Stimulated activated CD4-positive, alpha-beta T cell treated with anti-CD3 and anti-CD28 coated beads, TNF-alpha, amount 100 ng/mL, for 4 hours (primary cell): ENCODE measurements at places on chromosomes 13 and 19.

DNA sequence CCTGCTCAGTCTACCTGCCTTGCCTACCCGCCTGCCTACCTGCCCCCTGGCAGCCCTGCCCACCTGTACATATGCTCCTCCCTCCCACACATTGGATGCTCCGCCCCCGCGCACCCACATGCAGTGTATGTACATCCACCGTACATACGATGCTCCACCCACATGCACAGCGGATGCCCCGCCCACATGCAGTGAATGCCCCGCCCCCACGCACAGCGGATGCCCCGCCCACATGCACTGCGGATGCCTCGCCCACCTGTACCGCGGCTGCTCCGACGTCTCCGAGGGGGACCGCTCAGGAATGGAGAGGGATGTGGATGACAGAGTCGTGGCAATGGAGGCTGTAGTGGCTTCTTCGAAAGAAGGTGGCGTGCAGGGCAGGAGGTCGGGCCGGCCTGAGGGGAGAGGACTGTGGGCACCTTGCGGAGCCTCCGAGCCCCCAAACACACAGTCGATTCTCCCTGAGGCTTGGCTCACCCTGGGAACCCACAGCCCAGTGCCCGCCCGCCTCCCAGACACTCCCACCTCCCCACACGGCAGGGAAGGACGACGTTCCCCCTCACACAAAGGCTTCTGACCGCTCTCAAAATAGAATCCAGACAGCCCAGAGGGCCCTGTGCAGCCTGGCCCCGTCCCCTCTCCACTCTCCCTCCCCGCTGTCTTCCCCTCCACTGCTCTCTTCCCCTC, 16.5 kb upstream of the CACTIN start:
- peak; percentile 15 for DNase-seq

- DNase-seq = no peak
These were observed 36.1 kb downstream of the ZNF787 start for GRCh38 chr19:56084835-56085536.

DNA sequence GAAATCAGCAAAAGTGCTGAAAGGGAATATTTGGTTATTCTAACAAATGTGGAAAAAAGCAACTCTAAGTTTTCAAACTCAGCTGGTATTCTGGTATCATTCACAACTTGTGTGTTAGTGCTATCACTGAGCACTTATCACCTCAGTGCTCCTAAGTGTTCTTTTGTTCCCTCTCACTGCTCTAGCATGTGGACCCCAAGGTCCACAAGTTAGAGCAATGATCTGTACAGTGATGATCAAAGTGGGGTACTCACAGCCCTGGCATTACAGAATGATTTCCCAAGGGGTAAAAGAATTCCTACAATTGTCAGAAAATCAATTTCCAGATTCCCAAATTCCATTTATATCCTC, 575.0 kb downstream of the DIAPH3 start:
- DNase-seq = no peak

DNA sequence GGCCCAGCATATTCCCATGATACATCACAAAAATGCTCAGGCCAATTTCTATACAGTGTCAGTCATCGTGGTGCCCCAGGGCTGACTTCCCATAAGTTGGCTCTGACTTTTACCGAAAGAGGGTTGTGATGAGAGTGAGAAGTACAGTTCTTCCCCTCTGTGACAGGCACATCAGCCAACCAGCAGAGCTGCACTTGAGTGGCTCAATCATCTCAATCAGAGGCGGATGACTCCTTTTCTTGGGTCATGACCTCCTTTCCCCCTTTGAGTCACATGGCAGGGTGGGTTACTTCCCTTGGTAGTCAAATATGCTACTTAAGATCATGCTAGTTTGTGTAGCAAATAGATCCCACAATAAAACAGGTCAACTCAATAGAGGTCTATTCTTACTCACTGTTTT, 6.9 kb upstream of the AMER2 start:
- DNase-seq = no peak

GRCh38 chr13:32472194-32472621, 44.3 kb upstream of the N4BP2L1 start:
- no peak for DNase-seq

- no peak for DNase-seq
These were observed 13.9 kb downstream of the IGLON5 start for GRCh38 chr19:51325161-51325976.

DNA sequence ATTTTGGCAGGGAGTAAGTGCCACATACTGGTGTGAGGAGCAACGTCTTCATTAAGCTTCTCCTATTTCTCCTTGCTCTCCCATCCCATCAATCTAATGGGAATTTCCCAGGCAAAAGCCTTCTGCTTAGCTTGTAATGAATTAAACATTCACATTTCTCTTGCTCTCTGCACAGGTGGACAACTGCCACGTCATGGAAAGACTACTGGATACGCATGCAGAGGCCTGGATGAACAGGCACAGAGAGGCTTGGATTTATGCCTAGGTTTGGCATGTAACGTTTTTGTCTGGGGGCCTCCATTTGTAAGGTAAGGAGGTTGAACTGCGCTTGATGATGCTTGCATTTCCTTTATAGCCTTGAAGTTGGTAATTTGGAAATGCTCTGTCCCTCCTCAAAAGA, 374.8 kb downstream of the KLF12 start:
- no peak for DNase-seq

DNA sequence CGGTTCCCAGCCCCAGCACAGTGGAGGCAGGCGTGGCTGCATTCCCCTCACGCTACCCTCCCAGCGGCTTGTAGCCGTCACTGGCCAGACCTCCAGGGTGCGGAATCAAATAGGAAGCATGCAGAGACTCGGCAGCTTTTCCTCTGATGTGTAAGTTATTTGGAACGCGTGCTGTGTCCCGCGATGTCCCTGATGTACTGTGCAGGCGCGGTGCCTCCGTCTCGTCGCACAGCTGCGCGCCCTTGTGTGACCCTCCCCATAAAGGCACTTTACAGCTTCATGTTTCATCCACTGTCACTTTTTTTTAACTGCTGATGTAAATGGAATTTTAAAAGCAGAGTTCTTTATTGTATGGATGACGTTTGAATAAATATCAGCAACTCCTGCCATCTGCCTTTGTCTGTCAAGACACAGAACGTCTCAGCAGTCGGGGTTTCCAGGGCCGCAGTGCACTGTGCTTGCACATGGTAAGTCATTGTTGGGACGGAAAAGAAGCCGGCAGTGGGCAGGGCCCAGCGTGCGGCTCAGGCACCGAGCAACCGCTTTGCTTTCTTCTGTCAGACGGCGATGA, 7.3 kb upstream of the F7 start:
- no peak for DNase-seq

GRCh38 chr13:91078093-91078679, 269.3 kb upstream of the MIR17HG start:
- no peak for DNase-seq

GRCh38 chr13:48156466-48156865, 61.6 kb upstream of the MED4 start:
- DNase-seq = peak; percentile 59

DNA sequence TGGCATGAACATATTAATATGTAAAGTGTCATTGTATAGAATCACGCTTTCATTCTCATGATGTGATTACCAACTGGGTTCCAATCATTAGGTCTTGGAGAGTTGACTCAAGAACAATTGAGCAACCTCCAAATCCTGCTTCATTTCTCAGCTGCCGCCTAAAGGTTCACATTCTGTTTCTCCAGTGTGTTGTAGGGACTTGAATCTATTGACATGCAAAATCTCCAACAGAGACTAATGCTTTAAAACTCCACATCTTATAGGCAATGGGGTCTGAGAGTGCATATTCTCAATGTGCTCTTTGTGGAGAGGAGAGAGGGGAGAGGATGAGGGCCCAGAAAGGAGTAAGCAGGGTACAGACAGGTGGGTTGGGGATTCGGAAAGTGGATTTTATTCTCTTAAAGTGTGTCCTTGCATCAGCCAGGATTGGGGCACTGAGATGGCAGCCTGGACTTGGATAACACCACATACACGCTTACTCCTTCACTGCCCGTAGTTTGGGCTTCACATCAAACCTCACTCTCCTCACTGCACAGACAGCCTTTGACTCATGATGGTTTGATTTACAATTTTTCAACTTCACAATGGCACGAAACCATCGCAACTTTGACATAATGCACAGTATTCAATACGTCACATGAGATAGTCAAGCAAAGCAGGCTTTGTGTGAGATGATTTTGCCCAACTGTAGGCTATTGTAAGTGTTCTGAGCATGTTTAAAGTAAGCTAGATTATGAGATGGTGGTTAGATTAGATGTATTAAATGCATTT, 241.3 kb upstream of the IRS2 start:
- no peak for DNase-seq

GRCh38 chr19:3115411-3115810, 20.4 kb upstream of the GNA15 start:
- no peak for DNase-seq

GRCh38 chr19:35459414-35460082, 11.5 kb downstream of the FFAR2 start:
- no peak for DNase-seq

GRCh38 chr19:13806728-13807127, 11.5 kb downstream of the ZSWIM4 start:
- no peak for DNase-seq

DNA sequence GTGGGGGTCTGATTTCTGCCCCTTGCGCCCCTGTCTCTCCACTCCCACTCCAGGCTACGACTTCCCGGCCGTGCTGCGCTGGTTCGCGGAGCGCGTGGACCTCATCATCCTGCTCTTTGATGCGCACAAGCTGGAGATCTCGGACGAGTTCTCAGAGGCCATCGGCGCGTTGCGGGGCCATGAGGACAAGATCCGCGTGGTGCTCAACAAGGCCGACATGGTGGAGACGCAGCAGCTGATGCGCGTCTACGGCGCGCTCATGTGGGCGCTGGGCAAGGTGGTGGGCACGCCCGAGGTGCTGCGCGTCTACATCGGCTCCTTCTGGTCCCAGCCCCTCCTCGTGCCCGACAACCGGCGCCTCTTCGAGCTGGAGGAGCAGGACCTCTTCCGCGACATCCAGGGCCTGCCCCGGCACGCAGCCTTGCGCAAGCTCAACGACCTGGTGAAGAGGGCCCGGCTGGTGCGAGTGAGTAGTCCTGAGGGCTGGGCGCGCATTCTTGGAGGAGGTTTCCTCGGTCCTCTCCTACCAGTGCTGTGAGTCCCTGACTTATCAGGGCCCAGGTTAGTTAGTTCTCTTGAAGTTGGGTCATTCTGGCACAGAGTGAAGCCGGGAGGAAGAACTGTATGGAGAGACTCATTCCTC, 12.7 kb downstream of the EHD2 start:
- DNase-seq = no peak

- no peak for DNase-seq
These were observed 233.7 kb upstream of the IPO5 start for GRCh38 chr13:97719736-97720135.

DNA sequence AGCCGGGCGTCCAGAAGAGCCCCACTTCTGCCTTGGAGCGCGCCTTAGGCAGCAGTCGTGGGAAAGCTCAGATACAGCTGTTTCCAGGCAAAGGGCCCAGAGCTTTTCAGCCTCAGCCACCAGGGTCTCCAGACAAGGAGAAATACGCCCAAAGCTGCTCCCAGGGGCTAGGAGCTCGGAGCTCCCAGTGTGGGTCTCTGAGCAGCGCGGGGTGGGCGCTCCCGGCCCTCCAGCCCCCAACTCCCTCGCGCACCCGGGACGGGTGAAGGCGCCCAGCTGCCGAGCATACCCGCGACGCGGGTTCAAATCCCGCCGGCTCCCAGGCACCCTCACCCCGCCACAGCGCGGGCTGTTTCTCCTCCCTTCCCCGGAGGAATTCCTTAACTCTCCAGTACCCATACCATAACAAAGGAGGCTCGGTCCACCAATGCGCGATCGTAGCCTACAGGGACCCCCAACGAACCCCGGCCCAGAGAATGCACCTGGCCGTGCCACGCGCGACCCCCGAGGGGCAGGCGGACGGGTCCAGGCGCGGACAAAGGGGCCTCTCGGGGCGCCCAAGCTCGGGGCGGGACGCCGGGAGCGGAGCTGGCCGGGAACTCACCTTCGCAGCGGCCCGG, 507 bp downstream of the COL4A1 start:
- no peak for DNase-seq

DNA sequence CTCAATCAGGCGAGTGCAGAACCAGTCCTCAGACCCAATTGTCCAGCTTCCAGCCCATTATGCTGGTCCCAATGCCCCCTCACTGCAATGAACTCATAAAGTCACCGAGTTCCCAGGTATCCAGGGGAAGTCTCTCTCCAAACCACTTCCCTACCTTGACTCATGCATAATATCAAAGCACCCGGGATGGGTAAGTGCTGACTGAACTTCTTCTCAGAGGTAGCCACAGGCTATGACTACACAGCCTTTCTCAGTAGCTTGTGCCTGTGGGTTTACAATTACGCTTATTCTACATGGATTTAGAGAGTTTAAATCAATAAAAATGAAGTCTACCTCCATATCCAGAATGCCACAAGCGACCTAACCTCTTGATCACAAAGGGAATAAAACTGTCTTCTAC, 1.7 kb upstream of the C13orf42 start:
- DNase-seq = no peak

GRCh38 chr19:29662278-29662603, 3.0 kb upstream of the PLEKHF1 start:
- DNase-seq = no peak

DNA sequence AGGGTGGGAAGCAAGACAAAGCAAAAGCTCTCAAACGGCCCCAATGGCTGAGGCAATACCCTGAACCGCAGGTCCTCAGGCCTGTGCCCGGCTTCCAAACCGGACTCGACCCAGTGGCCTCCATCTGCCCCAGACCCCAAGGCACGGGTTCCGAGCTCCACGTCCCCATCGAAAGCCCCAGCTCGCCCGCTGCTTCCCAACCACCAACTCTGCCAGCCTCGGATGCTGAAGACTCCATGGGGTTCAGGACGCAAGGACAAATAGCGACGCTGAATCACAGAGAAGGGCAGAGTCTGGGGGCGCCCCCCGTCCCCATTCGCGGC, 559 bp downstream of the POLR2E start:
- DNase-seq = no peak

GRCh38 chr19:47152205-47152604, 21.6 kb downstream of the SAE1 start:
- no peak for DNase-seq

- DNase-seq = no peak
These were observed 47.0 kb upstream of the CALM3 start for GRCh38 chr19:46554161-46554560.

DNA sequence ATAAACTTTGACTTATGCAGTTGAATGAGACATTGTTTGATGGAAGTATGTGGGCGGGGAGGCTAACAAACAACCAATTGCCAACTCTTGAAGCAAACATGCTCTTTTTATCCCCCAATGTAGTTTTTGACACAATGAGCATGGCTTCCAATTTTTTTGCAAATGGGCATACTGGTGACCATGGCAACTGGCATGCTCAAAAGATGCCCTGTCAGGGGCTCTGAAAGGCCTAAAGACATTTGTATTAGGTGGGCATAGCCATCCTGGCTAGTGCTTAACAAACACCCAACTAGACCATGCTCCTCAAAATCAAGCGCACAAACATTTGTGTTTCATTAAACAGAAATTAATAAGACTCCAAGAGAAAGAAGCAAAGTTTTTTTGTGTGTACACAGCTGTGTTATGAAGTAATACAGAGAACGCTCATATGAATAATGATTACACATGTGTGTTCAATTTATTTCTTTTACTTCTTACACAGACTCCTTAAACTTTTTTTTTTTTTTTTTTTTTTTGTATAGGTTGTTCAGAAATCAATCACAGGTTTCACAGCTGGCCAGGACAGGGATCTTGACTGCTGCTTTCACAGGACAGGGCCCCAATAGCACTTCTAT, 95.6 kb downstream of the DLEU7 start:
- no peak for DNase-seq

- DNase-seq = no peak
These were observed 396 bp downstream of the RTN2 start for GRCh38 chr19:45496349-45496953.

GRCh38 chr19:19746286-19747213, 13.6 kb upstream of the ZNF14 start:
- DNase-seq = no peak

GRCh38 chr19:13796301-13797057, 1.2 kb downstream of the ZSWIM4 start:
- no peak for DNase-seq
